ENCODE measurements at places on chromosomes 7 and 10. TPM values are rescaled to one million over a fixed set of nuclear protein-coding genes. Genes with fewer than 3 reads are reported as not detected.

The AKR1C2 gene
- not detected for total RNA-seq

The RAPGEF5 gene
- 3.6 TPM for total RNA-seq

The ANKRD22 gene
- not detected for total RNA-seq

The DLD gene
- 43.0 TPM for total RNA-seq

The ZNF316 gene
- 20.2 TPM for total RNA-seq

The CHAT gene
- not detected for total RNA-seq

The NPC1L1 gene
- total RNA-seq: not detected

The MEST gene
- 4.6 TPM for total RNA-seq

The RADIL gene
- total RNA-seq: 7.3 TPM

The CCDC3 gene
- not detected for total RNA-seq

The HDAC9 gene
- total RNA-seq: 5.6 TPM

The AGR3 gene
- total RNA-seq: not detected

The CLDN4 gene
- total RNA-seq: 2.8 TPM
